ENCODE measurements at places on chromosomes 3 and 15.
A peak's percentile ranks its signal among the peaks of the same experiment; 100 is the strongest.

- no peak for DNase-seq
These were observed 10.6 kb upstream of the POU1F1 start for GRCh38 chr3:87287011-87287410.

GRCh38 chr3:52892625-52893311, 4.6 kb downstream of the STIMATE start:
- DNase-seq, result no peak

GRCh38 chr15:60218256-60218655, 179.5 kb downstream of the ANXA2 start:
- no peak for DNase-seq

DNA sequence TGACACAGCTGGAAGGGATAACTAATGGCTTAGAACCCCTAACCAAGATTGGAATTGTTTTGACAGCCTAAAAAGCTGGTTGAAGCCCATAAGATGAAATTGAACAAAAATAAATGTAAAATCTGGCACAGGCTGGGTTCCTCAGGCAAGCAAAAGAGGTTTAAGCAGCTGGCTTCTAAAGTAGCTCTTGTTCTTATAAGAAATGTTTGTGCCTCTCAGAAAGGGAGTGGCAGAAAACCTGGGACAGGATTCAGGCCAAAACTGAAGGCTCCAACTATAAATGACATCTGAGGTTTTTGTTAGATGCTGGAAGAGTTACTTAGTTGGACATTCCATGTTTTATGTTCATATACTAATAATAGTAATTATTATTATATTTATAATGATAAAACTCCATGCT, 378.3 kb downstream of the CNTN4 start:
- no peak for DNase-seq

GRCh38 chr15:65651831-65652749, 30.4 kb downstream of the SLC24A1 start:
- no peak for DNase-seq

DNA sequence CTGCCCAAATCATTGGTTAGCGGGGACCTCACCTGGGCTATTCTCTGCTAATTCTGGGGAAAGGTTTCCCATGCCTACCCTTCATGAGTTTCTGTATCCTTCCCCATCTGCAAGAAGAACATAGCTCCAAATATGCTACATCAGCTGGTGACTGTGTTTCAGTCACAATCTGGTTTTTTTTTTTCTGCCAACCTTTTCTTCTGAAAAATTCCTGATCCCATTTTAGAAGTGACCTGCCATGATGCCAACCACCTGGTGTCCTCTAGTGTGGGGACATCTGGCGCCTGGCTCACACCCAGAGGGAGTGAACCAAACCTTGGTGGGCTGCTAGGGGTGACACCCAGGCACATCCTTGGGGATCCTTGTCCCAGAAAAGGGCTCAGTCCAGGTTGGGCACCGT, 76.1 kb downstream of the CHRD start:
- DNase-seq, result no peak

DNA sequence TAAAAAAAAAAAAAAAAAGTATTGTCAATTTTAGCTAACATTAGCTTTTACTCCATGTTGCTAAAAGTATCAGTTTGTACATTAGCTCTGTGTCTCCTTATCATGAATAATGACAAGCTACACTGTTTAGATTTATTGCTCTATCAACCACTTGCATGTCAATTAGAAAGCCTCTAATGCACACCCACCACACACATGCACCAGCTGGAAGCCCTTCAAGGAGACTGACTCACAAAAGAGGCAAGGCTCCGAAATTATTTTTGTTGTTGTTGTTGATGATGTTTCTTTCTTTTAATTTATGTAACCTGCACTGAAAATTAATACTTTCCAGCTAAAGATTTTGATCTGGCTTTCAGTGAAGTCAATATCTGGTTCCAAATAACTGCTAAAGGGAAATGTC, 71.5 kb downstream of the ETFA start:
- no peak for DNase-seq

DNA sequence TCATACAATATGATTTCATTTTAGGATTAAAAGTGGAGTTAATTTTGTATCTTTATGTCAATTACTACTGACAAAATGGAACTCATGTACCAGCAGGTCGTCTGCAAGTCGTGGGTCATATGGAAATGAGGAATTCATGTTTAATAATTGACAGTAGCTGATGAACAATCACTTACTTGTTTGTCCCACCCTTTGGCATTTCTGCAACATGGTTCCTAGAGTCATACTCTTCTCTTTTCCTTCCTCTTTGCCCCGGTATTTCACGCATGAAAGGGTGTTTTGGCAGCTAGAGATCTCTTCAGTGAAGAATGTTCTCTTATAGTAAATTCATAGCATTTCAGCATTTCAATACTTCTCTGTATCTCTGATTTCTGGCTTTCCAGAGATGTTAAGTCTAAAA, 133.3 kb upstream of the SLC24A5 start:
- no peak for DNase-seq

DNA sequence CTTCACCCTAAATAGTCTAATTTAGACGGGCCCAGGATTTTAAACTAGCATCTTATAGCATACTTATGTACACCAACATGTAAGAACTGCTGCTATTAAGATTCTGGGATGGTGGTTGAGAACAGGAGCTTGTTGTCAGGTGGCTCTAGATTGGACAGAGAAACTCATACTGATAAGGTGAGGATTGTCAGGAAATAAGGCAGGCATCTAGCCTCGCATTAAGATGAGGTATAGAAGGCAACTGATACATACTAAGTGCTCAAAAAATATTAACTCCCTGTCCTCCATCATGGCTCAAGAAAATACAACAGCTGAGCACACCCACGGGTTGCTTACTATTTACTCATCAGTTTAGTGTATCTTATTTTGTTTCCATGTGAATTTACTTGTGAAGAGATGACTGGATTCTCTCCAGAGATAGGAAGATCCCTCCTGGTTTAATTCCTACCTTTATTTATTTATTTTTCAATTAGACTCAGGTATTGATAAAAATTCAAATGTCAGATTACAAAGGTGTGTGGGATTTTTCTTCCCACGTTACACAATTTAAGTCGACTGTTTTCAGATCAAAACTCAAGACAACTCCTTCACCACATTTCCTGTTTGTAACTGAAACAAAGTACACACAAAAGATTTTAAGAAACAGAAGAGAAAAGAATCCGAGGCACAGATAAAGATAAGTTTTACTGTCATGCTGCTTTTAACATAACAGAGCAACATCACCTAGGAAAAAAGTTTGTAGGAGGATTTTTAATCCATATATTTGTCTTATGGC, at the start of gene TRAT1:
Gene TRAT1 (plus strand): TSS at position 664 of the 775 bp plus-strand sequence. CDS start 142 bp downstream, outside the sequence.
- no peak for DNase-seq

- DNase-seq, result no peak
These were observed 181.2 kb upstream of the HES1 start for GRCh38 chr3:193954752-193955151.

DNA sequence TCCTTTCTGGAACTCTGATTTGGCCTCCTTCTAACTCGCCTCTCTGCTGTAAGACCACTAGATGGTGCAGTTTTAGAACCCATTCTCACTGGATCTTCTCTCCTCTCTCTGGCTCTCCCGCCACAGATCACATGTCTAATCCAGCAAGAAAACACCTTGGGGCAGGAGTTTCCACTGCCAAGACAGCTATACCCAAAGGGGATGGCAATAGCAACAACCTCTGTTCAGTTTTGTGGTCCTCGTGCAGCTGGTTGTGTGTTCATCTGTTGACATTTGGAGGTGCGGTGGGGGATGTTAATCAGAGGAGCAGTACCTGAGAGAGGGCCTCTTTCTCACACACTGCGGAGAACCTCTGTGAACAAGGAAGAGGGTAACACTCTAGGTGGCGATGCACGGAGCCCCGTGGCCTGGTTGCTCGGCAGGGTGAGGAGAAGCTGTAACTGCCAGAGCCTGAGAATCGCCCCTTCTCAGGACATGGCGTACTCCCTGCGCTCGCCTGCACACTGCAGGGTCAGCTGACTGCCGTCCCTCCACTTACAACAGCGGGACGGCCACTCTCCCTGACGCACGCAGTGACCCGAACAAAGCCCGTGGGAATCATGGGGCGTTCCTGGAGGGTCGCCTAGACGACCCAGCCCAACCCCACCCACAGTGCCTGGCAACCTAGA, at the start of gene TEX55:
Gene TEX55 (plus strand): TSS at position 666 of the 668 bp plus-strand sequence. CDS start 25 bp downstream, outside the sequence.
- no peak for DNase-seq

- no peak for DNase-seq
These were observed 127.2 kb upstream of the DLG1 start for GRCh38 chr3:197425485-197426120.

DNA sequence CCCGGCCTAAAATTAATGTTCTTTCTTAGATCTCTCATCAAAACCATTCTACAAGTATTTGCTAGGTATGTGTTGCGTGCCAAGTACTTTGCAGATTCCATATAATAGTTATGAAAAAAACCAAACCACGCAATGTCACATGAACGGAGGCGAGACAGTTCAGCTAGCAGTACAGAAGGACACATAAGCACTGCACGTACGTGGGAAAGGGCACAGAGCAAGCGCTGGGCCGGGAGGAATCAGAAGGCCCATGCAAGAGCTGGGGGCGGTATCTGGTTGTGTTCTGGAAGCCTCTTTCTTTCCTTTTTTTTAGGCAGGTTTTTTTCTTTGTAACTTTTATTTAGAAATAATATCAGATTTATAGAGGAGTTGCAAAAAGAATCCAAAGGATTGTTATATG, 11.3 kb downstream of the PDIA5 start:
- DNase-seq, result no peak

DNA sequence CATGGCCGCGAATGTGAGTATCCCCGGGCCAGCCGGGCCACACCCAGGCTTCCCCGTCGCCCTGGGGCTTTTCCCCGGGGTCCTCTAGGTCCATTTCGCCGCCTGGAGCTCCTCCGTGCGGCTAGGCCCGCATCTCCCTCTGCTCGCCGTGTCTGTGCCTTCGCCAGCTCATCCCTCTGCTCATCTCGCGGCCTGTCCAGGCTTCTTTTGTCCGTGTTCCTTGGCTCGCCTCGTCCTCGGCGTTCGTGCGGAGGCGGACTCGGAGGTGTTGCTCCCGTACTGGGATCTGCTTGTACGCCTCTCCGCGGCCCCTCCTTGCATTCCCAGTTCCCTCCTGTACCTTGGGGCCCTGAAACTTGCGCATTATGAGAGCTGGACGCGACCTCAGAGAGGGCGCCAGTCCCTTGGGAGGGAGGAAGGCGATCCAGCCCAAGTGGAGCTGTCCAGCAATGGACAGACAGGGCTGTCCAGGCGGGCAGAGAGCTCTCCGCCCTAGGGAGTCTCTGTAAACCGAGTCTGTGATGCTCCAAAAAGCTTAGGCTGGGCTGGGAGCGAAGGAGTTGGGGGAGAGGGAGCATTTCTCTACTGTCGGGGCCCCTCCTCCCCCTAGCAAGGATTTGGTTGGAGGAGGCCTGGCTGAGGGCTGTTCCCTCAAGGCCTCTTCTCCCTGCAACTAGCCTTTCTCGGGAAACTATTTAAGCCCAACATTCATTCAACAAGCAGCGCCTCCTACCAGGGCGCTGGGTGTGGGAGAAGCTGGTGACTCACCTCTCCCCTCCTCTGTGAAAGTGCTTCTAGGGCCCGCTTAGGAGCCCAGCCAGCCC, 553 bp downstream of the TMEM43 start:
- no peak for DNase-seq

GRCh38 chr15:39896846-39897245, 23.2 kb downstream of the GPR176 start:
- no peak for DNase-seq

GRCh38 chr3:72041511-72041910, 256.6 kb upstream of the PROK2 start:
- no peak for DNase-seq

GRCh38 chr3:54085936-54086335, 36.4 kb upstream of the CACNA2D3 start:
- no peak for DNase-seq

GRCh38 chr15:96687388-96688107, 357.0 kb downstream of the NR2F2 start:
- no peak for DNase-seq

DNA sequence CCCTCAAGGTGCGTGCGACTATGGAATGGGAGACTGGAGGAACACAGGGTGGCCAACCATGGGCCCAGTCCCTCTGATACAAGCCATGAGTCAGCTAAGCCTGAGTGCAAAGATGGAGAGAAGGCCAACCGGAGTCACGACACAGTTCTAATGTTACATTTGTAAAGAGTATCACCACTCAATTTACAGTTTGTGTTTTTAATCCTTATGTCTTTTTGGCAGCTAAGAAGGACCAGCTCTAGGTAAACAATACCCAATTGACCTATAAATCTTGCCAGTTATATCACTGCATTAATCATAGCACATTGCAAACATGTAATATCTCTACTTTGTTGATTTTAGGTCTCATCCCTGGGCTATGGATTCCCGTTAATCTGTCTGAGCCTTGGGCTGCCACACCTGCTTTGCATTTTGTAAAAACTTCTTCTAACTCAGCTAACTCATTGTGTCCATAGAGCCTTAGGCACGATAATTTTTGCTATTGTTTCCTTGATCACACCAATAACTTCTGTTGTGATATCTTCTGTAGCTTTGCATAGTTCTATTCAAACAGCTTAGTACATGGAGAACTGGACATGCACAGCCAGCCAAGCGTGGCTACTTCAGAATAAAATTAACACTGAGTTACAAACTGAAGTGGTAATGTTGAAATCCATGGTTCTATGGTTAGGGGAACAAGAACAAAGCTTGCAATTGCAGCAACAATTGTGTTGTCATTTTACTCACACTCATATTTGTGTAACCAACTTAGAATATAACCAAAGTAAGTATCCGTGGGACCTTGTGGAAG, 50.3 kb downstream of the LSM3 start:
- no peak for DNase-seq

DNA sequence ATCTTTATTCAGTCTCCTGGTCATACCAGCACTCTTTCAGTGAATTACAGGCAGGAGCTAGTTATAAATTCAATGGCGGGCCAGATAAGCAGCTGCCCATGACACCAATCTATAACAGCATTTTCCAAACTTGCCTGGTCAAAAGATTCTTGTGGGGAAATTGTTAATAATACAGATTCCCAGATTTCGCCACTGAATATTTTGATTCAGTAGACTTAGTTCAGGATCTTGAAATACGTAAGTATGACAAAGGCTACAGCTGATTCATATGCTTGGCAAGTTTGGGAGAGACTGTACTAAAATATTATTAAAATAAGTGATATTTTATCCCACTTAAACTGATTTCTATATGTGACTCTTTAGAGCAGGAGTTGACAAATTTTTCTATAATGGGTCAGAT, 119.3 kb downstream of the TMCO5A start:
- no peak for DNase-seq

- DNase-seq, result peak; percentile 39
These were observed 1.8 kb downstream of the PSTPIP1 start for GRCh38 chr15:76996526-76997401.

DNA sequence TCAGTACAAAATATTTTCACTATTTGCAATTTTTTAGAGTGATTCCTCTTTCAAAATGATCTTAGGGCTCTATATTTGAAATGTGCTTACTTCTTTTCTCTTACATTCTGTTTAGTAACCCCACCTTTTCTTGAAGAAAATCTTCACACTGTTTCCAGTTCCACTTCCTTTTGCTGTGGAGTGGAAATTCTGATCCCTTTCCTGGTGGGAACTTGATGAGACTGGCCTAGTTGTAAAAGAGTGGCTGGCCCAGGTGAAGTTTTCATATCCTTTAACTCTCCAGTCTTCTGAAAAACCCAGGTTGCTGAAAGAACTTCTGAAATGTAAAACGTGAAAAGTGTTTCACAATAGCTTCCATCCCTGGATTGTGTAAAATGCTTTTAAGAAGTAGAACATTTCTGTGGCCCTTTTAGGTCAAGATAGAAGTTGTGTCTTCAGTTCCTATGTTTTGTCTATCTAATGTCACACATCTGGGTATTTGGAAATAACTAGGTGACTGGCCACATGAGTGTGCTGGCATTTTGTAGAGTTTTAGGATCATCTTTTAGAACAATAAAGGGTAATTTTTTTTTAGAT, 84.8 kb upstream of the LRIG1 start:
- DNase-seq, result no peak

All from stimulated activated CD4-positive, alpha-beta T cell treated with anti-CD3 and anti-CD28 coated beads, Interleukin-1b, Interleukin-23, amount 100 ng/mL, for 1 hour (primary cell).